ENCODE measurements at places on chromosomes 4 and X.

DNA sequence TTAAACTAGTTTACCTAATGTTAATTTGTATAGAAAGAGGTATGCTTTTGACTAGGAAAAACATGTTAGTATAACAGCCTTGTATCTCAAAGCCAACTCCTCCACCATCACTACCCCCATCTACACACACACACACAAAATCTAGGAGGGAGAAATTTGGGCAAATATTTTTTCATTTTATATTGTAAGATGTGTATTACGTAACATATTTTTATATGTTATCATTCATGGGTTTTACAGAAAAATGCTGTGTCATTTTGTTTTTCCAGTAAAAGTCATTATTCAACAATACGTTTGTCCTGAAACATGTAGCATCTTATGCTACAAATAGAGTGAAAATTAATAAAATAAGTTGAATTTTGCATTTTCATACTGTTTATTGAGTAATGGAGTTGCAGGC lies 3.0 kb downstream of the SULT1B1 start:
- DNase-seq = no peak

- DNase-seq = no peak
Measured at GRCh38 chr4:152304220-152304619, 231.7 kb downstream of the FBXW7 start.

DNA sequence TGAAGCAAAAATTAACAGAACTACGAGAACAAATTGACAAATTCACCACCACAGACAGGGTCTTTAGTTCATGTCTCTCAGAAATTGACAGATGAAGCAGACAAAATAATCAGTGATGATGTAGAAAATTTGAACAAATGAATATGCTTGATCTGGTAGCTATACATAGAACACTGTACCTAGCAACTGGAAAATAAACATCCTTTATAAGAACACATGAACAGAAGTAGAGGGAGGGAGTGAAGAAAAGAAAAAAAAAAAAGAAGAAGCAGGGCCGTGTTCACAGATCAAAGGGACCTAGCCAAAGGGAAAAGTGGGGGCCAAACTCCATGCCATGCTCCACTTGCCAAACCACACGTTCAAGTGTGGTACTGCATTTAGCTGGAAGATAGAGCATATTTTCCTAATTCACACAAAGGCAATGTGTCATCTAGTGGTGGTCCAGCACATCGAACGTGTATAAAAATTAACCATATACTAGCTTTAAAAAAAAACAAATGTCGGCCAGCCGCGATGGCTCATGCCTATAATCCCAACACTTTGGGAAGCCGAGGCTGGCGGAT lies 5.6 kb upstream of the THOC2 start:
- no peak for DNase-seq

DNA sequence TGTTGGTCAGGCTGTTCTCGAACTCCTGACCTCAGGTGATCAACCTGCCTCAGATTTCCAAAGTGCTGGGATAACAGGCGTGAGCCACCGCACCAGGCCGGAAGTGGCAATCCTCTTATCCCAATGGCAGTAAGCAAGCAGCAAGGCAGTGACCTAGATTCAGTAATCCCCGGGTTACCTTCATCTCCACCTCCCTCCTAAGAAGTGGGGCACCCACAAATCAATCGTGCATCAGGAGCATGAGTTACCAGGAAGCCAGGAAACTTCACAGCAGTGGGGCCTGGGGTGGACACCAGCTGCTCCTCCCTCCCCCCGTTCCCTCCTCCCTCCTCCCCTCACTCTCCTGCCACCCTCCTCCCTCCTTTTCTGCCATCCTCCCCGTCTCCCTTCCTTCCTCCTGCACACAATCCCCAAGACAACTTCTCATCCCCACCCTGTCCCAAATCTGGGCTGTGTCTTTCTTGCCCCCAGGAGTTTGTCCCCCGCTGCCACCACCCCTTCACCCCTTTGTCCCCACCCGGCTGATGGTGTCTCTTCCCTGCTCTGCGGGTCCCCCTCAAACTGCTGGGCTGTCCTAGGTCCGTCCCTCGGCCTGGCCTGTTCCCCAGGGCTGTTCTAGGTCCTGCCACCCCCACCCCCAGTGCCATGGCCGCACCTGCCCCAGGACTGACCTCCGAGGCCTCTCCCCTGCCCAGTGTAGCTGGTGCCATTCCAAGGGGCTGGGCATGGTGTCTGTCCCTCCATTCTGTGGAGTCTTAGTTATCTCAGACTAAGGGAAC lies 2.2 kb downstream of the PDE6B start:
- no peak for DNase-seq

DNA sequence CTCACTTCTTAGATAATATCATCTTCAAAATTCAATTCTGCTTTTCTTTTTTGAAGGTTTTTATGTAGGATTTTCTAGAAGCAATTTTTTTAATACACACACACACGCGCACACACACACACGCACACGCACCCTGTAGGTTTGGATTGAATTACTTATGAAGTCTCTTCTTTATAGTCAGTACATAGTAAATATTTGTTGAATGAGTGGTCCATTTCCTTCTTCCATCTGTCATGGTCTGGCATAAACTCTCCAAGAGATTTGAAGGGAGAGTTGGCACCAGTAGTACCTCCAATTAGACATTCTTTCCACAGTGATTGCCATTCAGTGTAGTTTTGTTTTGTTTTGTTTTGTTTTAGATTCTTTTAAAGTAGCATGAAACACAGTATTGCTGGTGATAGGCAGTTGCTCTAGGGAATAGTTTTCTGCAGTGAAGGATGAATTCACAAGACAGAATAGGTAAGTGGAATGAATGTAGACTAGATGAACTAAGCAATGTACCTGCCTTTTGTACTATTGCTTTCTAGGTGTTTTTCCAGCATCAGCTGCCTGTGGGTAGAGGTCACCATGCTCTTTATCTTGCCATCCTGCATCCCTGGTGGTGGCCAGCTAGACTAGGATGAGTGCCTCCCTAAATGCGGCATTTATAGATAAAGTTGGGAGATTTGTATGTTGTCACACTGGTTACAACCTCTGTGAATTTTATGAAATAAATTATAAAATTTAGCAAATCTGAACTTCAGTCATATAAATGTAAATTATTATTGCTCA lies 20.5 kb downstream of the PDLIM5 start:
- no peak for DNase-seq

GRCh38 chr4:89336818-89337420 lies 29.3 kb upstream of the GPRIN3 start:
- DNase-seq = no peak

- DNase-seq = no peak
Measured at GRCh38 chr4:5004496-5004895, 14.8 kb downstream of the CYTL1 start.

DNA sequence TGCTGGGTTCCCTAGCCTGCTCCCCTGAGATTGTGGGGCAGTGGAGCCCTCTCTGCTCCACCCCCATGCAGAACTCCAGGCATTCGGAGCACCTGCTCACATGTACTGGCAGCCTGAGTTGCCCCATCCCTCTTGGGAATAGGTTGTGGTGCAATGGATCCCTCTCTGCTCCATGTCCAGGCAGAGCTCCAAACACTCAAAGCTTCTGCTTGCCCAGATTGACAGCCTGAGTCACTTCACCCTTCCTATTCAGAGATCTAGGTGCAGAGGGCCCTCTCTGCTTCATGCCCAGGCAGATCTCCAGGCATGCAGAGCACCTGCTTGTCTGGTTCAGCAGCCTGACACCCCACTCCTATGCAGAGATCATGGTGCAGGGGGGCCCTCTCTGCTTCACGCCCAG lies 18.6 kb upstream of the TEX13B start:
- no peak for DNase-seq

GRCh38 chrX:101415180-101416145 lies 7.4 kb downstream of the HNRNPH2 start:
- no peak for DNase-seq

- DNase-seq = no peak
Measured at GRCh38 chr4:170305627-170306026, 215.9 kb upstream of the AADAT start.

DNA sequence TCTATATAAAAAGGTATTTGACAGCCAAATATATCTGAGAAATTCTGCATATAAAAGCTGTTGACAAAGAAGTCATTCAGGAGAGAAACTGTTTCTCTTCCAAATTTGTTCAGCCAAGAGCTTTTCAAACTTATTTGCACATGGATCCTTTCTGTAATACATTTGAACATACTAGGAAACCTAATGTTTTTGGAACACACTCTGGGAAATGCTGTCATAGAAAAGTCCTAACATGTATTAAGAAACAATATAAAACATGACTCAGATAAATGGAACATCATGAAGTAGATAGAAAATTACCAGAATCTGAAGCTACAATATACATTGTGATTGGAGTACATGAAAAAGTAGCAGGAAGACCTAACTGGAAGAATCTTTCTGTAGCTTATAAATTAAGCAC lies 781.5 kb upstream of the EPHA5 start:
- no peak for DNase-seq

DNA sequence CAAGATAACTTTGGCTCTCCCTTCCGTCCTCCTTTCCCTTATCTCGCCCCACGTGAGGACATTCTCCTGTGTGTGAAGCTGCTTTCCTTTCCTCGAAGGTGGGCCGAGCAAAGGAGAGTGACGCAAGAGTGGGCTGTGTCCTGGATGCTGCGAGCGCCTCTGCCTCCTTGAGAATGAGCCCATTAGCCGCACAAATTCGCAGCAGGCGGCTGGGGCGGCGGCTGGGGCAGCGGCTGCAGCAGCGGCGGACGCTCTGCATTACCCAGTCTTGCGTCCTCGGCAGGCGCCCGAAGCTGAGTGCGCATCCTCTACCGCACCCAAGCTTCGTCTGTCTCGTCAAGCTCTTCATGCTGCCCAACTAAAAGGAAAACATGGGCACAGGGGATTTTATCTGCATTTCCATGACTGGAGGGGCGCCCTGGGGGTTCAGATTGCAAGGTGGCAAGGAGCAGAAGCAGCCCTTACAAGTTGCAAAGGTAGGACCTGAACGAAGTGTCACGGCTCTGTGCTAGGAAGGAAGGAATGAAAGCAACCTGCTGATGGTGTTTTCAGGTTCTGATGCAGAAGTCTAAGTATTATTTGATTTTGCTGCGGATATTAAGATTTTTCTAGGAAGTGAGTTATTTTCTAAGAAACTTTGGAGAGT lies at the start of gene SYNPO2:
TSS of gene SYNPO2 (plus strand) at position 189 of the 646 bp plus-strand sequence. CDS start at position 372, 183 bp downstream.
- DNase-seq = no peak

DNA sequence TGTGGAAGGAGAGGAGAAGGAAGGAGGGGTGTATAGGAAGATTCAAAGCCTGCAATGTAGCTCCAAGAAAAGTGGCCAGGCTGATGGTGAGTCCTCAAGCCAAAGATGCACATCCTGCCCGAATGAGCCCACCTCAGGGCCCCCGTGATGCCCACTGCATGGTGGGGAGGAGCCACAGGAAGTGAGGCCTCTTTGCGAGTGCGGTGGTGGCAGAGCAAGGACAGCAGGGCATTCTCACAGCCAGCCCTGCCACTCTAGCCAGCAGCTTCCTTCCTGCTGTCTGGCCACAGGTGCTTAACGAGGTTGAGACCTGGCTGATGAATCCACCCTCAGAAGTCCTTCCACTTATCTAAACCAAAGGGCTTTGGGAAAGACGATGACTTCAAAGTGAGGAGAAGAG lies 55.8 kb downstream of the BCOR start:
- no peak for DNase-seq

DNA sequence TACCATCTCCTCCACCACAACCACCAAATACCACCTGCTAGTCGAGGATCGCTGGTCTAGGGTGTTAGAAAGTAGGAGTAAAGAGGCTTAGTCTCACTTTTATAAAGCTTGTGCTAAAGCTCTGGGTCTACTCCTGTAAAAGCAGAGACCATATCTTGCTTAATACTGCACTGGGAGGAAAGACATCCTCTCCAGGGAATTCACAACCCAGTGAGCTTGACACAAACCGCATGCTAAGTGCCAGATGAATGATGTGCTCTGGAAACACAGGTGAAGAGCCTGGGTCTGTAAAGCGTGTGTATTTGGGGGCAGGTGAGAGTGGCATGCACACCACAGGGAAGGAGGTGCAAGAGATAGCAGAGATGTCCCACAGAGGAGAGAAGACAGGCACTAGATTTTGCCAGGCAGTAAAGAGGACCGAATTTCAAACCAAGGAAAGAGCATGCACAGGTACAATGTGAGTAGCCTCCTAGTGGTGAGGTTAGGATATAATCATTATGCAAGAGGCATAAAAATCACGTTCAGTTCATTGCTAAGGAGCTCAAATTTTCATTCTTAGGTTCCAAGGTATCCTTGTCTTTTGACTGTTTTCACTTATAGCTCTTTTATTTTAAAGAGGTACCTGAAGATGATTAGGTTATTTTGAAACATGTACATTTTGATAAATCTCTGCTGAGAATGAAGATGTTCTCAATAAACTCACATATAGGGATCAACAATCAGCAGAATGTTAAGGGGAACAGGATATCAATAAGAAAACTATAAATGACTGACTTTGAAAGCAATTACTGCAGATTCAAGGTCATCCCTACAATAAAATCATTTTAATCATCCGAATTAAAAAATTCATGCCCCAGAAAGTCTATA lies 20.7 kb downstream of the TAPT1 start:
- no peak for DNase-seq

DNA sequence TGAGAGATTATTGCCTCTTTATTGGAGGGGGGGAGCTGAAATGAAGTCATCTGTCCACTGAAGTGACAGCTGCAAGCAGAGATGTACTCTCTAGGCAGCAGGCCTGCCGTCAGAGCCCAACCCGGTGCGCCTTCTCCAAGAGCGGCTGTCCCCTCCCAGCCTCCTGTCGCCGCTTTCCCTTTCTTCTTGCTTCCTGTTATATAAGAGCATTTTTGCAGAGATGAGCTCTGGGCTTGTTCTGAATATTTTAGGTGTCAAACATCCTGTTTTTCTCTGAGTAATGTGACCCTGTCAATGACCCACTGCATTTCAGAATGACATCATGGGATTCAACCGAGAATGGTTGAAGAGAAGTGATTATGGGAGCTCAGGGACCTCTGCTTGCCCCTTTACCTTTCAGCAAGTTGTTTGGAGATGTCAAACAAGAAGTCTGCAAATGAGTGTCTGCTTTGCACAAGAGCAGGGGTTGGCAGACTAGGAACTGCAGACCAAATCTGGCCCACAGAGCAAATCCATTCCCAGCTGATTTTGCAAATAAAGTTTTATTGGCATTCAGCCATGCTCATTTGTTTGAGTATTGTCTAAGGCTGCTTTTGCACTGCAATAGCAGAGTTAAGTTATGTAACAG lies 79.9 kb downstream of the SLC9A6 start:
- no peak for DNase-seq

DNA sequence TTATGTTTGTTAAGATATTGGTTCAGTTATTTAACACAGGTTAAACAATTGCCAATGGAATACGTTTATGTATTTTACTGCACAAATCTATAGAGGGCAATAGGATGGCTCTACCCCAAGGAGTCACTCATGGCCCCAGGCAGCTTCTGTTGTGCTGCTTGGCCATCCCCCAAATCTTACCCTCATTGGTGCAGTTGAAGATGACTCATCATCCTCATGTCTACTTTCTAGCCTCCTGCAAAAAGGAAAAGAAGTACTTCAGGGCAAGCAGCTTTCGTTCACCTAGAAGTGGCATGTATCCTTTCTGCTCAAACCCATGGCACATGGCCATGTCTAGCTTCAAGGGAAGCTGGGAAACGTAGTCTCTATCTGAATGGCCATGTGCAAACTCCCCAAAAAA lies 14.2 kb downstream of the PHOX2B start:
- no peak for DNase-seq

Measured in activated CD8-positive, alpha-beta memory T cell treated with anti-CD3 and anti-CD28 coated beads for 1 hour (primary cell).